Right lung (tissue), 10 donors: ENCODE measurements at places on chromosomes 2 and 18. TPM values are rescaled to one million over a fixed set of nuclear protein-coding genes. Genes with fewer than 3 reads are reported as not detected.

GRCh38 chr2:98090951-98091350, 4.0 kb downstream of the VWA3B start:
- no peak for DNase-seq

GRCh38 chr18:11785444-11786055, 65.7 kb upstream of the CHMP1B start:
- DNase-seq, result no peak

GRCh38 chr18:55419947-55420664, 167.9 kb downstream of the TCF4 start:
- DNase-seq, result no peak

DNA sequence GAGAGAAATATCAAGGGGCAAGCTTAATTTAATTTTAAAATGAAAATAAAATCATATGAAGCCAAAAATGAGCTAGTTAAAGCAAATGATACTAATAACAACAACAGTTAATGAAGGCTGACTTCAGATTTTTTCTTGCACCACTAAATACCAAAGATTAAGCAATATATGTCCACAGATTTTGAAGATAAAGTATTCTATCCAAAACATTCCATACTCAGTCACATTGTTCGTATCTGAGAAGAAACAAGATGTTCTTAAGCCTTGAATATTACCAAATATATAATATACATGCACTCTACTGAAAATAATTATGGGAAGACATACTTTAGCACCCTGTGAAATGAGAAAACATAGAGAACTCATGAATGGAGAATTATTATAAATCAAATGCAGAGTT, 593.3 kb upstream of the SYT4 start:
- DNase-seq, result no peak

DNA sequence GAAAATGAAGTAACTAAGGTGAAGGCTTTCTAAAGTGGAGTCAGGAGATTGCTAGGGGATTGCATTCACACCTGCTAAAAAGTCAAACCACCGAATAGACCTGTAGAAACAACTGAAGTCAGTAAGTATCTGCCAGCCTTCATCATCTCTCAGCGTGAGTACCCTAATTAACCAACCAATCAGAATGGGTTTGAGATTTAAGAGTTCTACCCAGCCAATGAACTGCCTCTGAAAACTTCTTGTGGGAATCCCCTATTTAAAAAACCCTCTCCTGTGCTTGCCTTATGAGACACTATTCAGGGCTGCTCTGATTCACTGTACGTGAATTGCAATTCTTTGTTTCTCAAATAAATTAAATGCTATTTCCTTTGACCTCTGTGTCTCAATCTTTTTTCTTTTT, 3.4 kb upstream of the FAM161A start:
- DNase-seq, result no peak

Gene TMBIM1
- 72.8 TPM for polyA plus RNA-seq

Gene RAX
- polyA plus RNA-seq, result not detected

Gene SERPINE2
- polyA plus RNA-seq, result 79.3 TPM
